ENCODE measurements at places on chromosomes 12 and 14.

- DNase-seq, result no peak
Measured at GRCh38 chr12:19530637-19531023, 91.3 kb downstream of the AEBP2 start.

GRCh38 chr14:43198465-43198864 lies 1308.6 kb downstream of the FSCB start:
- DNase-seq, result no peak

- DNase-seq, result no peak
Measured at GRCh38 chr14:38883127-38883526, 219.9 kb downstream of the SEC23A start.

DNA sequence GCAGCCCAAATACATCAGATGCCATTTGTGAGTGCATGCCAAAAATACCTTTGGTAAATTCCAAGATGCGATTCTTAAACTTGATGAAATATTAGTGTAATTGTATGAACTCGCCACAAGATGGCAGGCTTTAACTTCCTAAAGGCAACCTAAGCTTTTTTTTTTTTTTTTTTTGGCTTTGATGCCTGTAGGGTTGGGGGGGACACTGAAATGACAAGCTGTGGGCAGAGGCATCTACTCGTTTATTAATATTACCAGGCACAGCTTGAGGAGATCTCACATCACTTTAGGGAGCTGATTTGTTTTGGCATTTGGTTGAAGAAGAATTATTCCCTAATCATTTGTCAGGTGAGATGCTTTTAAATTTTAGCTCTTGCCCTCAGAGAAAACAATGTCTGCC lies 126.7 kb upstream of the CCDC196 start:
- DNase-seq, result peak; percentile 75

- DNase-seq, result no peak
Measured at GRCh38 chr12:132003846-132004245, 54.1 kb downstream of the EP400 start.

DNA sequence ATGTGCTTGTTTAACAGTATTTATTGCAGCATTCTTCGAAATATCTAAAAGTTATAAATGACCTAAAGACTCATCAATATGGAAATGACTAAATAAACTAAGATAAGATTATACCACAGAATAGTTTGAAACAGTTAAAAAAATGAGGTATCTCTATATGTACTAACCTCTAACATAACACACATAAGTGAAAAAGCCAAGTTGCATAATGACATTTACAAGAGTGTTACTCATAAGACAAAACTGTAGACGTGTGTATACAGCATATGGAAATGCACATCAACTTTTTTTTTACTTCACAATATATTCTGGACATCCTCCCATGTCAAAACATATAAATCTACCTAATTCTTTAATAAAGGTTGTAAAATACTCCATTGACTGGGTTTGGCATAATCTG lies 22.8 kb downstream of the CPM start:
- DNase-seq, result no peak

DNA sequence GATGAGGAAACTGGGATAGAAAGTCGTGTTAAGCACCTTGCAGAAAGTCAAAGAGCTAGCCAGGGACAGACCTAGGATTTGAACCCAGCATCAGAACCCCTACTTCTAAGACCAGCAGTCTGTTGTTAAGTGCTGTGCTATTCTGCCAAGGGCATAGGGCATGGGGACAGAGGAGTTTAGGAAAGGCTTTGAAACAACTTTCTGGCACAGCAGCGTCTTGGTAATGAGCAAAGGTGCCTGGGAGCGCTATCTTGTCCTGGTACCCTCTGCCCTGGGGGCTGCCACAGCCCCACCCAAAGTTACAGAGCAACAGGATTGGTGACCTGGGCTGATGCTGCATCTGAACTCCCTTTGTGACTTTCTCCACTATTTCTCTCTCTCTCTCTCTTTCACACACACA lies 1108.1 kb downstream of the BCL11B start:
- DNase-seq, result no peak

GRCh38 chr12:114092981-114093380 lies 126.9 kb upstream of the RBM19 start:
- DNase-seq, result no peak

DNA sequence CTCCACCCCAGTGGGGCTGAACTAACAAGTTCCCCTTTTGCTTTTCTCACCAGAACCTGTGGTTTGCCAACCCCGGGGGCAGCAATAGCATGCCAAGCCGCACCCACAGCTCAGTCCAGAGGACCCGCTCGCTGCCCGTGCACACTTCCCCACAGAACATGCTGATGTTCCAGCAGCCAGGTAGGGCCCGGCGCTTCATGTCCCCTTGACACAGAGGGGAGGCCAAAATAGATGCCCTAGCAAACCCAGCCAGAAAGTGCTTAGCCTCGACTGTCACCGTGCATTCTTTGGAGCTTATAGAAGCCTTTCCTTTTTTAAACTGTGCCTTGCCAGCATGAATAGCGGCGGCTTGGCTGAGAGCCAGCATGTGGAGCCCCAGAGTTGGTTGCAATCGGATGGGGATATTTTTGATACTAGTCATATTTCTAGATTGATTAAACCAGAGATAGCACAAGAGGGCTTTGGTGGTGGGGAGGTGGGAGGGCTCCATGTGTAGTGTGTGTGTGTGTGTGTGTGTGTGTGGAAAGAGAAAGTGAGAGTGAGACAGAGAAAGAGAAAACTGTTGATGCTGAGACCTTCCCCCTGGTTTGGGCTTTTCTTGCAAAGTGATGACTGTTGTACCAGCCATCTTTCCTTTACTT lies 126.1 kb downstream of the GCH1 start:
- DNase-seq, result no peak

- no peak for DNase-seq
Measured at GRCh38 chr14:49623941-49624839, 3.6 kb downstream of the MGAT2 start.

GRCh38 chr12:4112290-4112689 lies 161.3 kb upstream of the CCND2 start:
- no peak for DNase-seq

GRCh38 chr12:122635471-122635870 lies 67.7 kb downstream of the HCAR2 start:
- no peak for DNase-seq

DNA sequence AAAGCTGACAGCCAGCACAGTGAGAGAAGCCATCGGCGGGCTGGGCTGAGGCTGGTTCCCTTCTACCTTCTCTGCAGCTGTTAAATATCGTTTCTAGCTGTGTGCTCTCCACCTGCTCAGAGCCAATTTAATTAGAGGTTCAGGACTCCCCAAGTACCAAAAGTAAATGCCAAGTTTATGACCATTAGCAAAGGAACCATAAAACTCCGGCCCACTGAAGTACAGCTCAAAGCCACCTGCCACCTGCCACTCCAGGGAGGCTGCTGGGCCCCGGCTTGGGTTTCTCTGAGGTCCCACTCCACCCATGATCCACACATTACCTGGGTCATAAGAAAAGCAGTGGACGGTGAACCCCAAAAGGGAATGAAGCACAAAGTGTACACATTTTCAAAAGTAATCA lies 272.8 kb downstream of the KSR2 start:
- DNase-seq, result no peak

DNA sequence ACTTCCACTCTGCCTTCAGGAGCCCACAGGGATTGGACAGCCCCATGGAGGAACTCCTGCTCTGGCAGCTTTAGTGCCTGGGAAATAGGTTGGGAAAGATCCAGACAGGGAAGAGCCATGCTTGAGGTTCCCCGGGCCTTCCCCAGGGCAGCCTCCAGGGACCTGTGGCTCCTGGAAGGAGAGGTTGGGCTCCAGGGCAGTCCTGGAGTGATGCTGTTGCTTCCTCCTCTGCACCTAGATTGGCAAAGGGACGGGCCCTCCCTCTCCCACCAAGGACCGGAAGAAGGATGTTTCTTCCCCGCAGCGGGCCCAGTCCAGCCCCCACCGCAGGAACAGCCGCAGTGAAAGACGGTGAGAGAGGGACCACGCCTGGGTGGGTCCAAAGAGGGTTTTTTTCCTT lies 16.5 kb downstream of the VASH1 start:
- DNase-seq, result no peak

GRCh38 chr14:34713681-34714319 lies 593 bp downstream of the CFL2 start:
- peak; percentile 42 for DNase-seq

DNA sequence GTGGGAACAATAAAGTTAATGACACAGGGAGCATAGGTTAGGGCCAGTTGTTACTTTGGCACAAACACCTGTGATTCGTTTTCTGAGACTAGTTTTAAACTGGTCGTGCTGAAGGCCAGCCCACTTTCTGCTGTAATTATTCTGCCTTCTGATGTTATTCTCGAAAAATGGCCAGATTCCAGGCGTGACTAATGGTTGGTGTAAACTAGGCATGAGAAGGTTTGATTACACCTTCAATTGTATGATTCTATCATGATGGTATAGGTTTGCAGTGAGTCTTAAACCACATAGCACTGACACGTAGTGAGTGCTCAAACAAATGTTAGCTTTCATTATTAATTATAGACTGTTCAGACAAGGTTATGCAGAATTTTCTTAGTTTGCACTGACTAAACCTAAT lies 39.0 kb downstream of the CKB start:
- DNase-seq, result no peak

- no peak for DNase-seq
Measured at GRCh38 chr12:122979001-122979907, 1.2 kb upstream of the ARL6IP4 start.

GRCh38 chr12:6612652-6613014 lies 5.5 kb upstream of the CHD4 start:
- DNase-seq, result no peak

DNA sequence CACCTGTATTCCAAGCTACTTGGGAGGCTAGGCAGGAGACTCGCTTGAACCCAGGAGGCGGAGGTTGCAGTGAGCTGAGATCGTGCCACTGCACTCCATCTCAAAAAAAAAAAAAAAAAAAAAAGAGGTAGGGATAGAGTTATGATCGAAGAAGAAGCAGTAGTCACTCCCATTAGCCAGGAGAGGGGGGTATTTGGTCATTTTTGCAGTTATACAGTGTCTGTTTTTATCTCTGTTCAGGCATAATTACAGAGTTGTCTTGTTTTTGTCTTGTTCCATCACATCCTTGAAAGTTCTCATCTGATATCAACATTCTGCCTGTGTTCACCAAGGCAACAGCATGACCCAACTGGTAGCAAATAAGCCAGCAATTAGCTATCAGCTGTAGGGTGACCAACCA lies 98.5 kb upstream of the TMPO start:
- DNase-seq, result peak; percentile 42

DNA sequence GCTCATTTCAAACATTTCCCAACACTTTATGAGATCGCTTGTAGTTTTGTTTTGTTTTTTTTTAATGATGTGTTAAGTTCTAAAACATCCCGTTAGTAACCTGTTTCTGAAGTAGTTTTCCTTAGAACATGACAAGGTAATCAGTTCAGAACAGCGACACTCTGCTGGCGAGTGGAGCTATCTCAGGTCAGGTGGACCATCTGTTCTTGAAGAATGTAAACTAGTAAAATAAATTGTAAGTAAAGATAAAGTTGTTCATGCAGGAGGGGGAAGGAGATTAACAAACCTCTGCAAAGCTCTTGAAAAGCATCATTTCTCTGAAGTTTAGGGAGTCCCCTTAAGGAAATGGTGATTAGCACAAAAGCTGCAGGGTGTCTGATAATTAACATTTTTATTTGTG lies 71.9 kb upstream of the DACT1 start:
- DNase-seq, result no peak

DNA sequence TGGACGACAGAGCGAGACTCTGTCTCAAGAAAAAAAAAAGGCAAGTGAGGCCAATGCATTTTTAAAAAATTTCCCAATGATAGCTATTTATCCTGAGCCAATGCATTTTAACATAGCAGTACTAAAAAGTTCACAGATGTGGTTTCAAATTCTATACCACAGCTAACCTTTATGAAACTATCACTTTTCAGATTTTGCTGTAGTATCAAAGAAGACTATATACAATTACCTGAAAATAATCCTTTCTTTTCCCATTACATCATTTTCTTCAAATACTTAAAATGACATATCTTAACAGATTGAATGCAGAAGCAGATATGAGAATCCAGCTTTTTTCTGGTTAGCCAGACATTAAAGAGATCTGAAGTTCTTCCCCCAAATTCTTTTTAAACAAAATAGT lies 13.2 kb downstream of the ATF7 start:
- no peak for DNase-seq

DNA sequence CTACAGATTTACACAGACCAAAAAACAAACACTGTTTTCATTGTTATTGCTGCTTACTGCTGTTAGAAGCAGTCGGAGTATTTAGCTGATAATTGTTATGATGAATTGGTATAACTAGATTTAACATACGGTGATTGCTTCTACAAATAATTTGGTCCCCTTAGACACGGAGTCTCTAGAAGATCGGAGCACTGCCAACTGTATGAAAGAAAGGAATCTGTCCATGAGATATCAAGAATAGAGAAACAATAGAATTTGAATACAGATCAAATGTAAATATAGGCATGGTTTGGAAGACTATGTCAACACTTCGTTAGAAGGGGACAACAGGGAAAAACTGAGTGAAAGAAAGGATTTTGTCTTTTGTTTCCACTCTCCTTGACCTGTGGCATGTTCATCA lies 110.9 kb downstream of the PPP2R5E start:
- DNase-seq, result no peak

- DNase-seq, result peak; percentile 70
Measured at GRCh38 chr12:52964556-52965336, 15.8 kb downstream of the KRT18 start.

DNA sequence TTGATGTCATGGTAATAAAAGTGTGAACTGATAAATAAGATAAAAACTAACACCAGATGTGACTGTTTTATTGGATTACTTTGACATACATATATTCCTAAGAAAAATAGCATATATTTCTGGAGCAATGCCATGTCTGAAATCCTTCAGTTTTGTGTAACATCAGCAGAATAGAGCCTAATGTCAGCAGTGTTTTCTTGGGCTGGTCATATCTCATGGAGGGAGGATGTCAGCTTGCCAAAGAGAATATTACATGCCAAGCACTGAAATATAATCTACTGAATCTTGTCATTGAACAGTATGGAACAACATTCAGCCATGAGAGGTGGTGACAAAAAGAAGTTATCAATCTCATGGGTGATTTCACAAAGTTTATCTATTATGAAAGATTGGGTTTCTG lies 220.3 kb downstream of the KLHL28 start:
- no peak for DNase-seq
